Cardiac fibroblast (primary cell): ENCODE measurements at places on chromosomes 12 and 14.

DNA sequence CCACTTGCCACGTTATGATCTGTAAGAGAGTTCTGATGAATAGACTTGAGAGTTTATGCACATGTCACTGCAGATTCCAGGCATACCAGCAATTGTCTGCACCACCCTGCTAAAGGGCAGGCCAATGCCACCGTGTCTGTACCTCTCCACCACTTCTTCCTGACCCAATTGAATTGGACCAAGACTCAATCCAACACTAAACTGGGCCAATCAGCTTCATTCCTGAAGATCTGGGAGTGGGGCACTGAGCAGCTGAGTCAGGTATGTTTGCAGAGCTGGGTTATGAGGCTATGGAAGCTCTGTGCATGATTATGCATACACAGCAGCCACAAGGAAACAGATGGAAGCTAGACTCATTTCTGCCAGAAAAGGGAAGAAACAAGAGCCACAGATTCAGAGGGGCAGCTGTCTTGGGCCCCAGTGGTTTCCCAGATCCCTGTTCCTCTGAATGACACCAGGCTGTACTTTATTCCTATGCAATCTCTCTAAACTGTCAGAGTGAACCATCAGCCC, 28.0 kb downstream of the DAO start:
- no peak for DNase-seq

DNA sequence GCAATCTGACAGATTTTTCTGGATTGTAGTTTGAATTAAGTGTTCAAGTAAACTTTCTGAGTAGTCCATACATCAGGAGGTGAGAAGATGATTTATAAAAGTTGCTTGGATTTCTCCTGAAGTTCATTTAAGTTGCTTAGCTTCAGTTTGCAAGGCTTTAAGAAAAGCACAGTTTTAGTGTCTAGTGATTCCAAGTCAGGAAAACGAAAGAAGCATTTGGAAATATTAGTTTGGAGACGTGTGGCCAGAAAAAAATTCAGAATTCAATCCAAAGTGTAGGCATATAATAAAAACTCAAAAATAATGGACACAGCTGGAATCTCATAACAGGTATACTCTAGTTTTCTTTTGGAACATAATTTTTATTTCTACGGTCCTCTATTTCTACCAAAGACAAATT, 25.5 kb upstream of the PRICKLE1 start:
- no peak for DNase-seq

DNA sequence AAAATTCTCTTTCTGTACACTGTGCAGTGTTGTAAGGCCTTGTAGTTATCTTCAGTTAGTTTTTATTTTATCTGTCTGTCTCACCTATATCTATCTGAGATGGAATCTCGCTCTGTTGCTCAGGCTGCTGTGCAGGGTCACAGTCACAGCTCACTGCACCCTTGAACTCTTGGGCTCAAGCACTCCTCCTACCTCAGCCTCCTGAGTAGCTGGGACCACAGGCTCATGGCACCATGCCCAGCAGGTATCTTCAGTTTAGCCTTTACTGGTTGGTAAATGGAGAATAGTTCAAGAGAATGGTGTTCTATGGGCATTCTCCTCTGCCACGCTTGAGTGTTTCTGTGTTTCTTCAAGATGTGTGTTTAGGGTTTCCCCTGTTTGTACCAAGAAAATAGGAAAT, 13.6 kb downstream of the TULP3 start:
- DNase-seq = no peak

GRCh38 chr14:92341791-92342190, 18.8 kb downstream of the SLC24A4 start:
- no peak for DNase-seq

DNA sequence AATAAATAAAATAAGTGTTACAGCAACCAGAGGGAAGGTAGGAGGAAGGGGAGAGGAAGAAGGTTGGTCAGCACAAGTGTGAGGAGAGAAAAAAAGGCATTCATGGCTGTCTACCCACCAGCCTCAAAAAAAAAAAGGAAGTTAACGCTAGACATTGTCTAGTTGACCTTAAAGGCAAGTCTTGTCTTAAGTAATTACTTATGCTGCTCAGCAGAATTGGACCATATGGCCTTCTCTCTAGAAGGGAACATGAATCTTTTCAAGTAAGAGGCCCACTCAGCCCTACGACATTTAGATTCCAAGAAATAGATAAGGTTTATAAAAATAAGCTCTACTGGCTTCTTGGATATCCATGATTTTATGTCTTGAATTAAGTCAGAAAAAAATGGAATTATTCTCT, 172.7 kb downstream of the ETNK1 start:
- DNase-seq = no peak

DNA sequence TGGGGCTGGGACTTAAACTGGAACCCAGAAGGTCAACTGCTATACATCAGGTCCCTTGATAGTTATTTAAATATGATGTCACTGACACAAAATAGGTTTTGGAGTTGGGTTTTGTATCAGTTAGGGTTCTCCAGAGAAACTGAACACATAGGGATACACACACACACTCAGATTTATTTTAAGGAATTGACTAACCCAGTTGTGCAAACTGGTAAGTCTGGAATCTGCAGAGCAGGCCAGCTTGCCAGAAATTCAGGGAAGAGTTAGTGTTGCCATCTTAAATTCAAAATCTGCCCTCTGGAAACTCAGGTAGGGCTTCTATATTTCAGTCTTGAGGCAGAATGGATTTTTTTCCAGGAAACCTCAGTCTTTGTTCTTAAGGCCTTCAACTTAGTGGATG, 36.9 kb downstream of the MAPK1IP1L start:
- DNase-seq = no peak

DNA sequence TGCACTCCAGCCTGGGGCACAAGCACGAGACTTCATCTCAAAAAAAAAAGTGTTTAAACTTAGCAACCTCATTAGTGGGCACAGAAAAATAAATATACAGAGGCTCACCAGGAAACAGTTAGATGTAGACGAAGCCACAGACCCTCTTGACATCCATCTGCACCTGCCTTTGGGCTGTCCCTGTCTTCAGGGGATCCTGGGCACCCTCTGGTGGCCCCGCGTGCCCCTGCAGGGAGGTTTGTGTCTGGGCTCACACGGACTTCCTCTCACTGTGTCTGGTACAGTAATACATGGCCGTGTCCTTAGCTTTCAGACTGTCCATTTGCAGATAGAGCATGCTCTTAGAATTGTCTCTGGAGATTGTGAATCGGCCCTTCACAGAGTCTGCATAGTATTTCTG, 916.5 kb downstream of the TMEM121 start:
- DNase-seq = no peak

DNA sequence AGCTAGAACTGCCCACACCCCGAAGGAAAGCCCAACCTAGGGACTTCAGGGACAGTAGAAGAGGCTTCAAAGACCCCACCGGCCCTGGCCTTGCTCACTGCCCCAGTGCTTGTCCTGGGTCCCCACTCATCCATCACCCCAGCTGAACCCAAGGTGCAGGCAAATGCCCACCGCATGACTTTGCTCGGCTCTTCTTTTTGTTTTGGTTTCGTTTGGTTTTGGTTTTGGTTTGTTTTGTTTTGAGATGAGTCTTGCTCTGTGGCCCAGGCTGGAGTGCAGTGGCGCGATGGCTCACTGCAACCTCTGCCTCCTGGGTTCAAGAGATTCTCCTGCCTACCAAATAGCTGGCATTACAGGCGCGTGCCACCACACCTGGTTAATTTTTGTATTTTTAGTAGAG, 9.0 kb downstream of the CCDC85C start:
- no peak for DNase-seq

DNA sequence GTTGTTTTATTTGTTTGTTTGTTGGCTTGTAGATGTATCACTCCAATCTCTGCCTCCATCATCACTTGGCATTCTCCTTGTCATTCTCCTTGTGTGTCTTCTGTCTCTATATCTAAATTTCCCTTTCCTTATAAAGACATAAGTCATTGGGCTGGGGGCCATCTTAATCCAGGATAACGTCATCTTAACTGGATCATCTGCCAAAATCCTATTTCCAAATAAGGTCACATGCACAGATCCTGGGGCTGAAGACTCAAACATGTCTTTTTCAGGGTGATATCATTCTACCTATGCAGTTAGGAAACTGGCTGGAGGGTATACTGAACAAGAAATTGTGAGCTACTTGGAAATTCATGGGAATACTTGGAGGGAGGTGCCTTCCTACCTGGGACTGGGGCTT, 8.7 kb upstream of the CCDC60 start:
- no peak for DNase-seq

DNA sequence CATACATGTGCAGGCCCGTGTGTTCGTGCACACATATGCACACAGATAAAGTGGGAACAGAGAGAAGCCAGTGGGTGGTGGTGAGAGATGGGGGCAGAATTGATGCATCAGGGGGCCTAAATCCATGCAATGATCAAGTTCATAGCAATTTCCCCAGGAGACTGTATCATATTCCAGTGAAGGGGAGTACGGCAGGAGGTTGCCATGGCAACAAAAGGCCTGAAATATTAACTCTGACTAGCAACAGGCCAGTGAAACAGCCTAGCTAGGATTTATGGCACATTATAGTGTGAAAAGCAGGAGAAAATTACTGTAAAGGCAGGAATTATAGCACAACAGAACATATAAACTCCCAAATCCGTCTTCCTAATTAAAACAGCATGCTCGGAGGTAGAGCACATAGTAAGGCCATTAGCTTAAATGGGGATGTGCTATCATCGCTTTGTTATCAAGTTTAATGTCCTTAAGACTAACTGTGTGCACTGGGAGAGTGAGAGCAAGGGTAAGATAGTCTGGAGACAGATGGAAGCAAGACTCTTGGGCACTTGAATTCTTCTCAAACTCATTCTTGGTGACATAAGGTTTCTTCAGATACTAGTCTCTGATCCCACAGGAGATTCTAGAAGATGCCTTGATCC, 806.3 kb downstream of the DIO2 start:
- no peak for DNase-seq

GRCh38 chr12:47983541-47984115, 20.2 kb downstream of the TMEM106C start:
- DNase-seq = no peak

- no peak for DNase-seq
These were observed 390.5 kb upstream of the CLEC14A start for GRCh38 chr14:38646391-38646790.

DNA sequence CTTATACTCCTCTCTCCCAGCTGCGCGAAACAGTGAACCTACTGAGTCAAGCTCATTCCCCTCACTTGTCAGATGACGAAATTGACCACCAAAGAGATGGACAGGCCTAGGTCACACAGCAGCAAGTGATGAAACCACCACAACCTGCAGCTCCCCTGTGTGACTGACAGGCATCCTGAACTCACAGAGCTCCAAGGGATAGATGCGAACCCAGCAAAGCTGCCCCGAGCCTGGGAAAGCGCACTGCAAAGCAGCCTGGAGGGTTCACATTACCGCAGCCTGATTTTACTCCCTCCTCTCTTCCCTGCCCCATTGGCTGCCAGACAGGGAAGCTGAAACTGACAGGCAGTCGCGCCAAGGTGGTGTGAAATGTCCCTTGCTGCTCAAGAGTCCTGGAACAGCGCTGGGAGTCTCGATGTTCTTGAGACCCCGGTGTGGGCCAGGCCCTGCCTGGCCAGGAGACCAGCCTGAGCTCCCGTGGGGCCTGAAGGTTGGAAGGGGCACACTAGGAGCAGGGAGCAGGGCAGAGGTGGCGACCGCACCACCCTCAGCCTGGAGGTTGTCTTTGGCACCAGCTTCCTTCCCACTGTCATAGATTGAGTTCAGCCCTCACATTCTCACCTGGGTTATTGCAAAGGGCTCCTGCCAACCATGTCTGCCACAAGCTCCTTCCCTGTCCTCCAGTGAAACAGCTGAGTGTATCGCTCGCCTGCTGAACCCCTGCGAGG, 36.3 kb downstream of the SNRNP35 start:
- no peak for DNase-seq

DNA sequence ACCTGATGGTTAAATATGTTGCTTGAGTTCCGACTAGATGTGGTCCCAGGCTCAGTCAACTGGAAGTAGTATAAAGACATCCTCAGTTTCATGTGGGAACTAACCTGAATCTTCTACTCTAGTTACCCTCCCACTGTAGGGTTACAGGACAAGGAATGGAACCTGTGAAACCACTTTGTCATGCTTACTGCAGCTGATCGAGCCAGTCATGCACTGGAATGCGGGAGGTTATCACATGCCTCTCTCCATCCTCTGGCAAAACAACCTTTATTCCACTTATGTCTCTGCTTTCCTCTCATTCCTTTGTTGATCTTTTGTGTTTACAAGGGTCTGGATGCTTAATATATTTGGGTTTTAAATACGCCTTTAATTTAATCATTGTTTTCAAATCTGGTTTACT, 111.9 kb upstream of the DDHD1 start:
- no peak for DNase-seq

GRCh38 chr14:104171029-104171697, 32.8 kb downstream of the KIF26A start:
- no peak for DNase-seq

- no peak for DNase-seq
These were observed 16.1 kb upstream of the LYZ start for GRCh38 chr12:69331909-69332684.

GRCh38 chr14:64772397-64772950, 68.2 kb downstream of the PLEKHG3 start:
- no peak for DNase-seq

DNA sequence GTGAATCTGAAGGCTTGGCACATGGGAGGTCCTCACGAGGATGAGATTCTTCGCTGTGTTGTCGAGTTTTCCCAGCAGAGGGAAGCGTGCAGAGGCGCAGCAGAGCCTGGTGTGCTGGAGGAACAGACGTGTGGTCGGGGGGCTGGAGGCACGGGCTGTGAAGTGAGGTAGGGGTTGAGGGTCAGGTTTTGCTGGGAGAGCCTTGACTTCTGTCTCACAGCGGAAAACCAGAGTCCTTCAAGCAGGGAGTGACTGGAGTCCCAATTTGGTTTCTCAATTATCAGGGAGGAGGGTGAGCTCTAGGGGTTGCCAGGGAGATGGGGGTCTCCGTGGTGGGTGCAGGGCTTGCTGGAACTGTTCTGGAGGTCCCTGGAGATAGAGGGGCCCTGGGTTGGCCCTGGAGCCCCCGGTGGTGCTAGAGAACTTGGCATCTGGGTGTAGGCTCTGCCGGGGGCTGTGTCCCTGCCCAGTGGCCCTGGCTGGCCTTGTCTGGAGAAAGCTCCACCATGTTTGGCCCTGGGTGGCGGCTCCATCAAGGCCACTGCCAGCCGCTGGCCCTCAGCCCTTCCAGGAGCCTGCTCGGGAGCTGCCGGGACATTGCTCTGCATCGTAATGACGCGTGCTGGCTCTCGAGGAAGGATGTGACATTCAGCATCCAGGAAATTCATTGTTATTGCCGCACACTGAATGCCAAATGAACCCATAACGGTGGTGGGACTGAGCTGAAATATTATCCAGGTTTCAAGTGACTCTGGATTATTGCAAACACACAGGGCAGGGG, 215.7 kb downstream of the KIF26A start:
- DNase-seq = no peak

- DNase-seq = no peak
These were observed 6.9 kb downstream of the MGAT4C start for GRCh38 chr12:86249276-86249675.

GRCh38 chr12:40212566-40212965, 12.2 kb upstream of the LRRK2 start:
- DNase-seq = no peak

DNA sequence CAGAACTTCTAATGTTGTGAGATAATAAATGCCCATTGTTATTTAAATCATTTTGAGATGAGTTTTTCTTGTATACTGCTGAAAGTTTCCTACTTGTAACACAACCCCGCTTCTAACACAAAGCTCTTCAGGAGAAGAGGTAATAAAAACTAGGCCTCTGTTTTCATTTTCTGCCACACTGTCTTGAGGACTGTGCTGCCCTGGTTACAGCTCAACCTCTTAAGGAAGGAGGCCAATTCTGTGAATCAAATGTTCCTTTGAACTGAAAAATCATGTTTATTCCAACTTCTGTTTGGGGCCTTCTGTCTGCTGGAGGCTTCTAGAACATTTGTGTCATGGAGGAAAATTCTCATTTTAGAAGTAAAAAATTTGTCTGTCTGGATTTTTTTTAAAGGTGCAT, 100.3 kb downstream of the LRIG3 start:
- DNase-seq = no peak
